ENCODE measurements at places on chromosomes 4 and X.

GRCh38 chr4:42404001-42404400 lies 6.7 kb downstream of the SHISA3 start:
- DNase-seq = no peak

DNA sequence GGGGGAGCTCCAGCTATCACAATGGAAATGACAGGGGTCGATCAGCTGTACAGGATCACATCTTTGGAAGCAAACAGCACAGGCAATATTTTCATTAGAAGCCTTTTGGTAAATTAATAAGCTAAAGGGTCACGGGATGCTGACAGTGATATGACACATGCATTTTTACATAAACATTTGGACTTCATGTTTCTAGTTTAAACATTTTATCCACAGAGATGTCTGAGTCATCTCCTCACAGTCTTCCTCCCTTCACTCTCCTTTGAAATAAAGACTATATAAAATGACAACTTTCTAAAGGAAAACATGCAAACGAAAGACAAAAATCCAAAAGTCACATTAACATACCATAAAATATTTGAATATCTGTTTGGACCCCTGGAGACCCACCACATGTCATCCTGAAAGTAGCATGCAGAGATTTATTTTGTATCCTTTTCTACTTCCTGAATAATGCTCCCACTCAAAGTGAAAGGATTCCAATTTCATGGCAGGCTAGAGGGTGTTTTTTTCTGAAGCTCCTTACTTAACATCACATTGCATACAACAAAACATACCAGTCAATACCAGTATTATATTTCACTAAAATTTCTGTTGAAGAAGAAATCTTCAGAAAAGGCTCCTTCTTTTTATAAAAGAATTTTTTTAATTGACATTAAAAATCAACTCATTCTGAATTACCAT lies 200.1 kb upstream of the PPARGC1A start:
- DNase-seq = no peak

DNA sequence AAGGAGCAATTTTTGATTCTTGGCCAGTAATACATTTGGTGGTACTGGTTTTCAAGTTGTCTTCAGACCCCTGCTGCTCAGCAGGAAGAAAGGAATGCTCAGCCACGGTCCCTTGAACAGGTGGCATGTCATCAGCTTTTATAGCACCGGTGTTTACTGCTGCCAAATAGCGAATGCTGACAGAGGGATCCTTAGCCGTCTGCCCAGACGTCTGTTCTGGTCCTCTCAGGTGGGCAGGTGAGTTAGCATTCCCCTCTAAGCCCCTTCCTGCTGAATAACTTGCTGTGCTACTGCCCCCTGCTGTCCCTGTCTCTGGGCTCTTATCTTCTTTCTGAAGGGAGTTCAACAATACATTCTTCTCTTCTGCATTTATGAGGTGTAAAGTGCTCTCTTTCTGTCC lies 28.4 kb downstream of the BOD1L1 start:
- no peak for DNase-seq

DNA sequence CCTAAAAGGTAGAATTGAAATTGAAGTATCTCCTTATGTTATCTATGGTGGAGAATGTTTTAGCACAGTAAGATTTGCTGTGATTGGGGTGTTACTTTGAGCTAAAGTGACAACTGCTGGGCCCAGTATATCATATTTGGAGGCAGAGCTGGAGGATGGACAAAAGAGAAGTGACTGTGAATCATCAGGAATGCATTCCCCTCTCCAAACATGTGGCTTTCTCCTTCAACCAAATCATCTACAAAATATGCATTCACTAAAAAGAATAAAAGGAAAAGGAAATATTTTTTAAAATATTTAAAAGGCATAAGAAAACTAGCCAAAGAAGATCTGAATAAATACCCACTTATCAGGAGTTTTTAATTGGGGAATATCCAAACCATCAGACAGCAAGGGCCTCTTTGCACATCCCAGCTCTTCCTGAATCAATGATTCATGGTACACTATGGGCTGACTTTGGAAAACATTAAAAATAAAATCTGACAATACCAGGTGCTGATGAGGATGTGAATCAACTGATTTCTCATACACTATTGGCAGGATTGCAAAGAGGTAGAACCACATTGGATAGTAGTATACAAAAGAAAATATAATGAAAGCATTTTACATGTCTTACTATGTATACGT lies 671.7 kb upstream of the NR3C2 start:
- DNase-seq = no peak

DNA sequence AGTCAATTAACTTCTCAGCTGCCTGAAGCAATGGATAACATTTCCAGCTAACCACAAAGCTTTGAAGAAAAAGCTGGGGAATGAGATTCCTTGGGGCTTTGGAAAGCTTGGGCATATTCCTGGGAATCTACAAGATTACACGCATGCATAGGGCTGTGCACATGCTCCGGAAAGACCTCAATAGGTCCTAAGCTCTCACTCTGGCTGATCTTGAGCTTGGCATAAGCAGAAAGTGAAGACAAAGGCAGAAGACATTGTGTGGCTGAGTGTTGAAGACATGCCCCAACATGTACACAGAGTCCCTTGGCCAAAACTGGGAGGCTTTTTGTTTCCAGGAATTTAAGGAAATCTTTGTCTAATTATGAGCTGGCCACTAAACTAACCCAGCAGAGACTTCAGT lies 31.2 kb downstream of the ATG4A start:
- DNase-seq = no peak

All from activated T-helper 1 cell treated with anti-CD3 and anti-CD28 coated beads, Interleukin-12 subunit alpha, Interleukin-12 subunit beta, Interleukin-2, Interleukin-4 antibody, amounts not matched to agents 30 ng/mL and 10 ng/mL and 1 ng/mL, durations not matched to agents 14 hours and 24 hours and 36 hours (primary cell).